ENCODE measurements at places on chromosomes 4 and X.

DNA sequence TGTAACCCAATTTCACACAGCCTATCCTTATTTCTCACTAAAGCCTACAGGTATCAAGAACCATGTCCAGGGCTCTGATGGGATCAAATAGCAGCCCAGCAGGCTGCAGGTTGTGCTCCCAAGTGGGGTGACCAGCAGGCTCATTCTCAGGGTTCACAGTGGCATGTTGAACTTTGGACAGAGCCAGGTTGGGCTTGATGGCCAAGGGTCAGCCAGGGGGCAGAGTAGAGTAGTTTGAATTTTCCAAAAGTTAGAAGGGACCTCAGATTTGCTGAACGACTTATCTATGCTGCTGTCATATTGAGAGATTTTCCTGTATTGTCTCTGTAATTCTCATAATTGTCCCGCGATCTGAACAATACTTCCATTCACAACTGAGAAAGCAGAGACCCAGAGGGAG, 310.8 kb upstream of the BOD1L1 start:
- no peak for DNase-seq

- DNase-seq = no peak
These were observed 19.0 kb downstream of the SMS start for GRCh38 chrX:21959362-21960051.

- no peak for DNase-seq
These were observed 22.1 kb downstream of the NHS start for GRCh38 chrX:17397074-17397473.

GRCh38 chrX:124230655-124231450, 101.6 kb upstream of the TEX13D start:
- no peak for DNase-seq

GRCh38 chrX:71256051-71256450, 2.1 kb upstream of the ZMYM3 start:
- no peak for DNase-seq

DNA sequence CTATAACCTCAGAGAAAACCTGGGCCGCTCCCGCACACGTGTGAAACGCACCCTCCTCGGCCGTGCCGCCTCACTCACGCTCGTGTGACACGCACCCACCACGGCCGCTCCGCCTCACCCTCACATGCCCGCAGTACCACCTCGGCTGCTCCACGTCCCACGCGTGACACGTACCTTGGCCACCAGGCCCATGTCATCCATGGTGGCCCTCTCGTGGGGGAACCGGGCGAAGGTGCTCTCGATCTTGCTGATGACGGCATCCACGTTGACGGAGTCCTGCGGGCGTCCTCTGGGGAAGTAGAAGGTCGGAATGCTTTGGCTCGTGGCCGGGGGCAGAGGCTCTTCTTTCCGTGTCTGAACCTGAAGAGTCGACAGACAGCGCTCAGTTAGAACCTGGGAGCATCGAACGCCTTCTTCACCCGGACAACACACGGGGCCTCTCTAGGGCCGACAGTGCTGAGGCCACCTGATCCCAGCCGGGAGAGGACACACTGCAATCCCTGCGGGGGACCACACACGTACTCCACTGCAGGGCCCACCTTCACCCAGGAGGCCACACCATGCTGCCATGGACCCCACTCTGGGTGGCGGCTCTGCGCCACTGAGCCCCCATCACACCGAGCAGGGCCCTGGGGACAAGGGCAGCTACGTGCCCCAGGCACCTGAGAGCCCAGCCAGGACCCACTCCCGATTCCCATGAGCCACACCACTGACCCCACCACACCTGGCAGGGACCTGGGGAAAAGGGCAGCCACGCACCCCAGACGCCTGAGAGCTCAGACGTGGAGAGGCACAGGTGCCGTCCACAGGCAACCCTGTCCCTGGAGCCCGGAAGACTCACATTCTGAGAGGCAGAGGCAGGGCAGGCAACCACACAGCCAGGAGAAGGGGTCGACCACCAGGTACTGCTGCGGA, 25.2 kb downstream of the PPP2R3B start:
- DNase-seq = no peak

Data from keratinocyte (primary cell).